Stimulated activated CD4-positive, alpha-beta T cell treated with anti-CD3 and anti-CD28 coated beads, Interleukin-15, amount 100 ng/mL, for 48 hours (primary cell): ENCODE measurements at places on chromosomes 1 and 21.

DNA sequence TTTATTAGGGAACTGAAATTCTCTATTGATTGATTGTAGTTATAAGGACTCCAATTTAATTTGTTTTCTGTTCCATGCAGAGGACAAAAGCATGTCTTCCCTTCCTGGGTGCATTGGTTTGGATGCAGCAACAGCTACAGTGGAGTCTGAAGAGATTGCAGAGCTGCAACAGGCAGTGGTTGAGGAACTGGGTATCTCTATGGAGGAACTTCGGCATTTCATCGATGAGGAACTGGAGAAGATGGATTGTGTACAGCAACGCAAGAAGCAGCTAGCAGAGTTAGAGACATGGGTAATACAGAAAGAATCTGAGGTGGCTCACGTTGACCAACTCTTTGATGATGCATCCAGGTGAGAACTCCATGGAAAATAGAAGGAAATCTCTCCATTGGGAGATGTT lies 1.5 kb downstream of the SETDB1 start:
- DNase-seq: no peak

DNA sequence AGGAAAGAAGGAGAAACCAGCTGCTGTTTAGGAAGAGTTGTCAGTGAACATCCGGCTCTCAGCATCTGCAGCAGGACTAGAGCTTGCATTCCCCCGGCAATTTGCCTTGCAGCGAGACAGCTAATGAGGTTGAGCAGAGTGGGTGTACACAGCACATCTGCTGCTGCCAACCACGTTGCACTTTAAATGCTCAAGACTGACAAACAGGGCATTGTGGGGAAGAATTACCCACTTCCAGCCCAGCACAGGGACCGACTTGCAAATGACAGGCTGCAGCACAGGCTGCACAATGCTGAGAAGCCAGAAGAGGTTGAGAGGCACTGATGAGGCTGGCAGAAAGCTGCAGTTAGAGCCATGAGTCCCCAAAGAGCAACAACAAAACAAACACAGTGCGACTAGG lies 47.5 kb upstream of the PLA2G2C start:
- no peak for DNase-seq

DNA sequence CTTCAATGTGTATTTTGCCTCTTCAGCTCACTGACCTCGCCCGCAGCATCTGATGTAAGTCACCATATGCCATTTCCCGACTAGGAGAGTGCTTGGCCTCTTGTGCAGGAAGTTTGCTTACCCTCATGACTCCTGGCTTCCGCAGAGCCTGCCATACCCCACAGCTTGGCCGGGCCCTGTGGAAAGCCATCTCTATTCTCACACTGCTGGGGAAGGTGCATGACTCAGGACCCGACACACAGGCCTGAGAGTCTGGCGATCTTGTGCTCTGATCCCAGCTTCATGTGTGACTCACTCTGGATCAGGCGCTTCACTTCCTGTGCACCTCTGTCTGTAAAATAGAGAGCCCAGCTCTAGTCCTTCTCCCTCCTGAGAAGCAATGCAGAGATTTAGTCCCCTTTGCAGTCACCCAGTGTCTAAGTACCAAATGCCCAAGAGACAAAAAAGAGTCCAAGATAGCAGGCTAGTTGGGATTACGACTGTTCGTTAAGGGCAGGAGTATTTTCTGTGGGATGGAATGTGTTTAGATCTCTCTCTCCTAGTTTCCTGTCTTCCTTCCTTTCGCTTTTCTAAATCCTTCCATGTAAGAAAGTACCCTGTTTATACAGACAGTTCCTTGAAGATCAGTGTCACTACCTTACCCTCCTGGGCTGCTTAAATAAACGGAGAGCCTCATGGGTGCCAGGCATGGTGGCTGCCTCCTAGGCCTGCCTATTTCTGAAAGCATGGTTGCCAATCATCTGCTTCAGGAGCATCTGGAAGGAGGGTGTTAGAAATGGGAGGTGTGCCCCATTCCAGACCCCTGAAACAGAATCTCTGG lies 62.8 kb upstream of the KIF26B start:
- DNase-seq: no peak

GRCh38 chr1:20282533-20282932 lies 8.1 kb upstream of the VWA5B1 start:
- DNase-seq: no peak

- DNase-seq: no peak
Observed at GRCh38 chr1:52022133-52022532, 11.5 kb downstream of the KTI12 start.

DNA sequence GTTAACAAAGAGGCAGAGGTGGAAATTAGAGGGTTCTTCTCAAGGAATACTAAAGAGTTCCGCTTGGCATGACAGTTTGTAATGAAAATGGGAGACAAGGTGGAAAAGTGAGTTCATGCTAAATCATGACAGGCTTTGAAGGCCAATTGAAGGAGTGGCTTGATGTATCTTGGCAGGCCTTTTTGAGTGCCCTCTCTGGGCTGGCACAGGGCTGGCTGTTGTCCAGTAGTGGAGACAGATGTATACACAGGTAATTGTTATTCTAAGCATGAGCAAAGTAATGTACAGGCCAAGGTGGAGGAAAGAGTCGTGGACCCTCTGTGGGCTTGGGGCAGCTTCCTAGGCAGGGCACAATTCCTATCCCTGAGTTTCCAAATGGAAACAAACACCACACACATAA lies 196.7 kb upstream of the GALNT2 start:
- DNase-seq: no peak

DNA sequence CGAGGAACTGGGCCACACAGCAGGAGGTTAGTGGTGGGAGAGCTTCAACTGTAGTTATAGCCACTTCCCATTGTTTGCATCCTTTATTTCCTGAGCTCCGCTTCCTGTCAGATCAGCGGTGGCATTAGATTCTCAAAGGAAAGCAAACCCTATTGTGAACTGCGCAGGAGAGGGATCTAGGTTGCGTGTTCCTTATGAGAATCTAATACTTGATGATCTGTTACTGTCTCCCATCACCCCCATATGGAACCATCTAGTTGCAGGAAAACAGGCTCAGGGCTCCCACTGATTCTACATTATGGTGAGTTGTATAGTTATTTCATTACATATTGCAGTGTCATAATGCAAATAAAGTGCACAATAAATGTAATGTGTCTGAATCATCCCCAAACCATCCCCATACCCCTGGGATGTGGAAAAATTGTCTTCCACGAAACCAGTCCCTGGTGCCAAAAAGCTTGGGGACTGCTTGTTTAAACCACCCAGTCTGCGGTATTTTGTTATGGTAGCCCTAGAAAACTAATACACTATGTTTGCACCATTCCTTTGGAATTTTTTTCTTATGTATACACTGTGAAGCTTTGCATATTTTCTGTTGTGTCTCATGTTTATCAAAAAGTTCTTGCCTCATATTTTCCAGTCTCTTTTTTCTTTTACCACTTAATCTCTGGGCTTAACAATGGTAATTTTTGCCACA lies 136.6 kb upstream of the IVNS1ABP start:
- no peak for DNase-seq

DNA sequence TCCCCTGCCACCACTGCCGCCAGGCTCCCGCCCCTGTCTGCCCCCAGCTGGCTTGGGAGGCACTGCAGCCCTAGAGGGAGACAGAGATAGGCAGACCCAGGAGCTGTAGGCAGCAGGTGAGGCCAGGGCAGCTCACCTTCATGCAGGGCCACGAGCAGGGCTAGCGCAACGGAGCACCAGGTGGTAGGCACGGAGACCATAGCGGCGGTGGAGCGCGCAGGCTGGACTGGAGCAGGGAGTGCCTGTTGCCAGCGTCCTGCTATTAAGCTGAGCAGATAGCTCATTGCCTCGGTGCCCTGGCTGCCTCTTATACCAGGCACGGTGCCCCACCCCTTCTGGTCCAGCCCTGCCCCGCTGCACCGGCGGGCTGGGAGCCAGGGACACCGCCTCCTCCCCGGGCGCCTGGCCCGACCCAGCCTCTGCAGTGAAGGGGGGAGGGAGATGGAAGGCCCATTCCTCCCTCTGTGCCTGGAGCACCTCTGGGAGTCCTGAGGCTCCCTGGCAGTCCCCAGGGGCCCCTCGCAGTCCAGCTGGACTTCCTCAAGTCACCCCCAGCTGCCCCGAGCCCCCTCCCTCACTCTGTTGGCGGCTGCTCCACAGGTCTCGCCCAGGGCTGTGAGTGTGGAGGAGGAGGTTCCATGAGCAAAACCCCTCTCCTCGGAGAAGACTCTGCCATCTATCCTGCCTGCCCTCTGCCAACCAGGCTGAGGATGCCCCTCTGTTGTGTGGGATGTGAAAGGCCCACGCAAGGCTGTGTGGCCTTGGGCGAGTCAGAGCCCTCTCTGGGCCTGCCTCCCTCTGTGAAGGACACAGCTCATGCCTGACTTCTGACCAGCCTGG lies at the start of gene EDN2:
Gene EDN2 (minus strand): TSS at position 282 of the 840 bp plus-strand sequence. CDS start 82 bp downstream, at position 200.
- DNase-seq: no peak

DNA sequence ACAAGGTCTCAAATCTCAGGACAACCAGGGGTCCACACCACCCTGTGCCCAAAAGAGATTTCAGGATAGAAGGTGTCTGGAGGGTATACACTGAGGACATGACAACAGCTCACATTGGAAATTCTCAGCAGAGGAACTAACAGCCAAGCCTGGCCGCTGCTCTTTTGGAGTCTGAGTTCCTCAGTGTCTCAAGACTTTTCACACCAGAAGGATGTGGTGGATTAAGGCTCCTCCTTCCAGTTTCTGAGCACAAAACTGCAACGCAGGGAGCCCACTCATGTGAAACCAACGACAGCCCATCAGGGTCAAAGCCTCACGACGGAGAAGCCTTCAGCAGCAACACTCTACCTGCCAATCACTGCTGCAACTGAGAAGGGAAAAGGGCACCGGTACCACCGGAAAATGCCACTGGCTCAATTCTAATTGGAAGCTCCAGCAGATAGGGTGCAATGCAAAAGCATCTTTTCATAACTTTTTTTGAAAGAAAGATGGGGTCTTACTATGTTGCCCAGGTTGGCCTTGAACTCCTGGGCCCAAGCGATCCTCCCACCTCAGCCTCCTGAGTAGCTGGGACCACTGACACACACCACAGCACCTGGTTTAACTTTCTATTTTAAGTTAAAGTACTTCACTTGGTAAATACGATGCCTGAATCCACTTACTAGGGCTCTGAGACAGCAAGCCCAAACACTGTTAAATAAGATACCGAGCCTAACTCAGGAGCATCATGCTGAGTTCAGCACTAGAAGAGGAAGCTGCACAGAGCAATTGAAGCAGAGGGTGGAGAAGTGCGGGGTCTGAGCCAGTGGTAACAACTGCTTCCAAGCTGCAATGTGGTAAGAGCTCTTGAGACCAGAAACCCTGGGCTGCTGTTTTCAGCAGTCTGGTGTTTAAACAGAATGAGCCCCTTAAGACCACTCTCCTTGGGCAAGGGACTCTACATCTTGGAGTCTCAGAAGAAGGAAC lies 7.8 kb downstream of the CAPZB start:
- DNase-seq: no peak

- no peak for DNase-seq
Observed at GRCh38 chr1:166974647-166975345, 544 bp downstream of the ILDR2 start.

DNA sequence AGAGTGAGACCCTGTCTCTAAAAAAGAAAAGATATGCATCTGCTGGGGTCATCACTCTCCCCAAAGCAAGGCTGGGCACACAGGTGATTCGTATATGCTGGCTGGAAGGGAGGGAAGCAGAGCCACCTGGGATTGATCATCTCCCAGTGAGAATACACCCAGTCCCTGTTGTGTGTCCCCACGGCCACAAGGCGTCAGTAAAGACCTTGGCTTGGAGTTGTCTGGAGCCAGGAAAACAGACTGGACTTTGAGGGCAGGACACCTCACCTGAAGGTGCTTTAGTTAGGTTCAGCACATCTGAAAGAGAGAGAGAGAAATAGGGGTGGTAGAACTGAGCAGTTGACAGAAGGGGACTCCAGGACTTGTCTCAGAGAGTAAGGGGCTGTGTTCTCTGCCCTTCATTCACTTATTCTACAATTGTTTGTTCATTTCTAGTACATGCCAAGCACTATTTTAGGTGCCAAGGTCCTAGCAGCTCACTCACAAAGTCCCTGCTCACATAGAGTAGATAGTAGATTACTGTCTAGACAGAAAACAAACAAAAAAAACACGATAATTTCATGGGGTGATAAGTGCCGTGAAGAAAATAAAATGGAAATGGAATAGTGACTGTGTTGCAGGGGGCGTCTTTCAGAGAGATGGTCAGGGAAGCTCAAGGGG lies 13.5 kb downstream of the CITED4 start:
- no peak for DNase-seq

GRCh38 chr1:37515185-37516034 lies 844 bp upstream of the MEAF6 start:
- no peak for DNase-seq

DNA sequence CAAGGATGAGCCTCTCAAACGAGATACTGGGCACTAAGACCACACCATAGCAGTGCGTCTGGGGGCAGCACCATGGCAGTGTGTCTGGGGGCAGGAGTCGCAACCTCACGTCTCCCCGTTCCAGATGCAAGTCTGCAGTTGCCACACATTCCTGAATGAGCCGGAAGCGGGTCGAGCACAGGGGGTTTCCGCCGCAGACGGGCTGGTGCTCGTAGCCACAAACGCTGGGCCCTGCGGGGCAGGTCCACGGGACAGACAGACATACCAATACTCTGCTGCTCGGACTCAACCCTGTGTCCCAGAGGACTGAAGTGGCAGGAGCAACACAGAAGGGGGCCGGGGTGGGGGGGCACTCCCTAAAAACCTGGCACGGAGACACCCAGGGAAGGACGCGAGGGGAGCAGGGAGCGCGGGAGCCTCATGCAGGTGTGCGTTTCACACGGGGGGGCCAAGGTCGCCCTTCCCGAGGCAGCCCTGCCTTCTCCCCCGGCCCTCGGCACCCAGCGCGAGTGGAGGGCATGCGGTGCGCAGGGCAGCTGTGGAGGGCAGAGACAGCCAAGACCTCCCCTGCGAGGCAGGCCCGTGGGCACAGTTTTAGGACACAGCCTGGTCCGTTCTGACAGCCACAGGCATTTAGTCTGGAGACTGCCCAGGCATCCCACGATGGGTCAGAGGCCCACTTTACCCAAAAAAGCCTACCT lies 24.5 kb downstream of the PTTG1IP start:
- DNase-seq: no peak

DNA sequence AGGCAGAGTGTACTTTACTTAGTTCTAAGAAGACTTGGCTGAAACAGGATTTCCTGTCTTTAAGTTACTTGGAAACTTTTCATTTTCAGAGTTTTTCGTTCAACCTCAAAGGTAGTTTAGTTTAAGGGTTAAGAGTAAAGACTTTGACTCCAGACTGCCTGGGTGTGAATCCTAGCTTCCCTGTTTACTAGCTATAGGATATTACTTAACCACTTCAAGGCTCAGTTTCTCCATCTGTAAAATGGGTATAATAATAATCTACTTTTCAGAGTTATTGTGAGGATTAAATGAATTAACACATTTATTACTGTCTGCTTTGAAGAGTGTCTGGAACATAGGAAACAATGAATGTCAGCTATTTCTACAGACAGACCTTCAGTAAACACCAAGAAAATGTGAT lies 30.0 kb downstream of the ZNHIT6 start:
- DNase-seq: no peak

GRCh38 chr1:5747426-5748285 lies 244.6 kb downstream of the NPHP4 start:
- DNase-seq: no peak

DNA sequence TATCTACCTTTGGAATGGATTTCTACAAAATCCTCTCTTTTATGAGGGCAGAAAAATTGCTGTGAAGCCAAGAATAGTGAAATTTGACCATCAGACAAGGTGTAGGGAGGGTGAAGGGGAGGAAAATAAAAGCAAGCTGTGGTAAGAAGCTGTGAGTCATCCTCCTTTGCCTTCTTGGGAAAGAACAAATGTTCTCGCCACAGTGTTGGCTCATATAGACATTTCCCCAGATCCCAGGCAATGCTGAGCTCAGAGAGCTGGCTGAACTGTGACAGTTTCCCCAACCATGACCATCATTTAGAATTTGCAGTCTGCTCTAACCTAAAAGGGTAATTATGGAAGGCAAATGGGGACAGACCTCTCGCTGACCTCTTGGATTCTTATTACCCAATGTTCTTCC lies 235.4 kb downstream of the PBX1 start:
- no peak for DNase-seq
